ENCODE measurements at places on chromosomes 2 and 18.

GRCh38 chr2:36756438-36756837 lies 59.9 kb downstream of the VIT start:
- no peak for DNase-seq

DNA sequence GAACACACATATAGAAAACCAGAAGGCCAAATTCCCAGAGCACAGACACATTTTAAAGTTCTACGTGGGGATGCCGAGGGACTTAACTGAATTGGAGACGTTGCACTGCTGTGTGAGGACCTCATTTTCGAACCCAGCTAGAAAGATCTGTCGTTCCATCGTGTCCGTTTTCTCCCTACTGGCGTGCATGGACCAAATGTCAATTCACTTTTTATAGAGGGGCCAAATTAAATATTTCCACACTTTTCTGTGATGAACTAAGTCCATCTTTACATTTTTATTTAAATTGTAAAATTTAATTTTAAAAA lies 692 bp upstream of the TSHZ1 start:
- DNase-seq: no peak

DNA sequence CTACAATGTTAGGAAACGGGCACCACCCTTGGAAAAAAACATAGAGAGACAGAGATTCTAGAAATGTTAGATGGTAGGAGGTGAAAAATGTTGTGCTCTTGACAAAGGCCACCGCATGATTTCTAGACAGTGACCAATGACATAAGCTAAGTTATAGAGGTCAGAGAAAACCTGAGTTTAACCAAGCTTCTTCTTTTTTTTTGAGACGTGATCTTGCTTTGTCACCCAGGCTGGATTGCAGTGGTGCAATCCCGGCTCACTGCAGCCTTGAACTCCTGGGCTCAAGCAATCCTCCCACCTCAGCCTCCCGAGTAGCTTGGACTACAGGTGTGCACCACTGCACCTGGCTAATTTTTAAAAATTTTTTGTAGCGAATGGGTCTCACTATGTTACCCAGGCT lies 13.0 kb downstream of the FER1L5 start:
- DNase-seq: no peak

- DNase-seq: no peak
Measured at GRCh38 chr2:152627351-152627957, 89.8 kb downstream of the PRPF40A start.

- DNase-seq: no peak
Measured at GRCh38 chr18:29083545-29083944, 906.6 kb upstream of the CDH2 start.

DNA sequence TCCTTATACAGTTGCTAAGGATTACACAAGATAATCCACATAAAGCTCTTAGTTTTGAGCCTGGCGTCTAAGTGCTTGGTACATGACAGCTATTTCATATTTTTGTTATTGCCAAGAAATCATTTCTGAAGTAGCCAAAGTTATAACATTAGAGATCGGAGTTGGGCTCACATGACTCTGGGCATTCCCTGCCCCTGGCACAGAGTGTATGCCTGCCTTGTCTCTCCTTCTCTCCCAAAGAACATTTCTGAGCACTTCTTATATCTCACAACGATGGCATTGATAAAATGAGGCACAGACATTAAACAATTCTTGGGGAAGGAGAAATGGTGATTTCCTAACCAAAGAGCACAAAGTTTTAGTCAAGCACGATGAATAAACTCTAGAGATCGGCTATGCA lies 87.7 kb upstream of the DDX18 start:
- DNase-seq: no peak

DNA sequence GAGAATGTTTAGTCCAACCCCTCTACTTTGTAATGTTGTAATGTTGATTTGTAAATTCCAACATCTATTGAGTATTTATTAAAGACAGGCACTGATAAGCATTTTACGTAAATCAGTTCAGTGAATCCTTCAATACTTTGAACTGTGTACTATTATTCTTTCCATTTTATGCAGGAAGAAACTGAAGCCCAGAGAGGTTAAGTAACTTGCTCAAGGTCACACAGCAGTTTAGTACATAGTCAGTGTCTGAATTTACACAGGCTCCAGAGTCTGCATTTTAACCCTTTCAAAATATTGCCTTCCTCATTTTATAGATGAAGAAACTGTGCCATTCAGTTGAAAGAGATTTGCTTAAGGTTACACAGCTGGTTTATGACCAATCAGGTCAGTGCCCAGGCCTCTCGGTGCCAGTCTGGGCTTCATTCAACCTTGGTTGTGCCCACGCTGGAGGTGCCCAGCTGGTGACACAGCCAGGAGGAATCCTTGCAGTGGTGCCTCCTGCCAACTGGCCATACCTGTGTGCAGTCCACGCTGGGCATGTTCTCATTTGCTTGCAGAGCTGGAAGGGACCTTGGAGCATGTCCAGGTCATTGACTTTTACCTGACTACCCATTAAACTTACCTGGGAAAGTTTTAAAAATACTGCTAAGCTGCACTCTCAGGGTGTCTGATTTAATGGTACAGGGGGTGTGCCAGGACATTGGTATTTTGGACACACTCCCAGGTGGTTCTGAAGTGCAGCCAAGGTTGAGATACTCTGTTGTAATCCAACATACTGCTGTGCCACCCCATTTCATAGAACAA lies 74.3 kb upstream of the CYRIA start:
- no peak for DNase-seq

DNA sequence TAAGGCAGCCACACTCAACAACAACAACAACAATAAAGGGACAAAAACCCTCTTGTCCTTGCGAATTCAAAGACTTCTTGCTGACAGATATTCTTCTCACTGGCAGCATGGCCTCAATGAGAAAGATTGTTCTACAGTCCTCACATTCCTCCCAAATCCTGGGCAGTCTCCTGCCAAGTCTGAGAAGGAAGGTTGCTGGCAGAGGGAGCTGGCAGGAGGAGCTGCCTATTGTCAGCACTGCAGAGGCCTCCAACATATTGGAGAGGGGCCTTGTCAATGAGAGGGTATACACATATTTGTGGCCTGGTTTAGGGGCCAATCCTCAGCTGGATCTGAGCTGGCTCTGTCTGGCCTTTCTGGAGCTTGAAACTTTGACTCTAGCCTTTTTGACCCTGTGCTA lies 63.5 kb downstream of the LAMA3 start:
- DNase-seq: no peak

DNA sequence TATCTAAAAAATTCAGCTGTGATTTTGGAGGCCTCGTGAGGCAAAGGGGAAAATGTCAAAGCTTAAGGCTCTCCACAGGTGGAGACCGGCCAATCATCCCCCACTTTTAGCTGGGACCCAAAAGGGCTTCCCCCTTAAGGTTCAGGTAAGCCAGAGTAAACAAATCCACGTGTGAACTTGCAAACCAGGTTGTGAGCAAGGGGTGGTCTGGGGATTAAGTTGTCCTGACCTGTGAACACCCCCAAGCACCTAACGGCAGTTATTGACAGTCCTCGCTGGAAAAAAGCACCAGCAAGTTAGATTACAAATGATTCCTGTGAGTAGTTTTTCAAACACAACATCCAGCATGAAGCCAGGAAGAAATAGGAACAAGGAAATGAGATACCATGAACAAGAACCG lies 42.9 kb downstream of the MYO7B start:
- no peak for DNase-seq

Data from stimulated activated CD4-positive, alpha-beta T cell treated with anti-CD3 and anti-CD28 coated beads, Interleukin-15, amount 100 ng/mL, for 1 hour (primary cell).